ENCODE measurements at places on chromosomes 3 and 15.

DNA sequence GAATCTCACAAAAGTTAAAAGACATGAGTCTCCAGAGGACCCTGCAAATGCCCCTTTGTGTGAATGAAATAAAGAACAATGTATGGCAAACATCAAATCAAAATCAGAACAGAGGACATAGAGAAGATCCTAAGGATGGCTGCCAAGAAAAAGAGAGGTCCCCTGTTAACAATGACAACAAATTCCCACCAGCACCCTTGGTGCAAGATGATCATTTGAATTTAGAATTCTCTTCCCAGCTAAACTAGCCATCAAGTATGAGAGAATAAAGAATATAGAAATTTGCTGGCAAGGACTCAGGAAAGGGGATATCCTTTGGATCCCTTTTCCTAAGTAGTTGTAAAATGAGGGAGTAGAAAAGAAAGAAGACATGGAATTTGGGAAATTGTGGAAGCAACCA, 8.2 kb downstream of the GP5 start:
- no peak for DNase-seq

GRCh38 chr3:13495921-13496723, 16.0 kb downstream of the HDAC11 start:
- DNase-seq, result peak; percentile 76

DNA sequence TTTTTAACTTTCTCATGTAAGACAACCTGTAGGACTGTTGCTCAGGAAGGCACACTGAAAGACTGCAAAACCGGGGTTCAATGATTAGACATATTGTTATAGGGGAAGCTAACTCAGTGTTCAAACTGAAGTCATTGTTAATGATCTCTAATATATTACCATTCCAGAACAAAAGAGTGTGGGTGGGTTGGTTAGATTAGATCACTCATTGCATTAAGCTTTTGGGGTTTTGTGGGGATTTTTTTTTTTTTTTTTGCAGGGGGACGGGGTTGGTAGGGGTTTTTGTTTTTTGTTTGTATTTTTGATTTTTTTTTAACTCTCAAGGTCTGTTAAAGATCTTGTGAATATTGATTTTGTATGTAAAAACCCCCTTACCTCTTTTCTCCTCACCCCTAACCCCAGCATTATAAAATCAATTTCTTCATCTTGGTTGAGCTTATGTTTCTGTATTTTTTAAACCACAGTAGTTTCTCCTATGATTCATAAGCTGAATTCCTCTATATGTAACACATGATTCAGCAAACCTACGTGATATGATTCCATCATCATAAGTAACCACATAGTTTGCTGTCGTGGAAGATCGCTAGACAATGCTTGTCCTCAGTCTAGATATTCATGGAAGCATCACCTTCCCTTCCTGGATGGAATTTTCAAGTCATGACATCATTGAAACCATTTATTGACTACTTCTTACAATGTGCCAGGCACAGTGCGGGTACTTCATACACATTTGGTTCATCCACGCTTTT, 544.1 kb upstream of the MDFIC2 start:
- DNase-seq, result peak; percentile 56

DNA sequence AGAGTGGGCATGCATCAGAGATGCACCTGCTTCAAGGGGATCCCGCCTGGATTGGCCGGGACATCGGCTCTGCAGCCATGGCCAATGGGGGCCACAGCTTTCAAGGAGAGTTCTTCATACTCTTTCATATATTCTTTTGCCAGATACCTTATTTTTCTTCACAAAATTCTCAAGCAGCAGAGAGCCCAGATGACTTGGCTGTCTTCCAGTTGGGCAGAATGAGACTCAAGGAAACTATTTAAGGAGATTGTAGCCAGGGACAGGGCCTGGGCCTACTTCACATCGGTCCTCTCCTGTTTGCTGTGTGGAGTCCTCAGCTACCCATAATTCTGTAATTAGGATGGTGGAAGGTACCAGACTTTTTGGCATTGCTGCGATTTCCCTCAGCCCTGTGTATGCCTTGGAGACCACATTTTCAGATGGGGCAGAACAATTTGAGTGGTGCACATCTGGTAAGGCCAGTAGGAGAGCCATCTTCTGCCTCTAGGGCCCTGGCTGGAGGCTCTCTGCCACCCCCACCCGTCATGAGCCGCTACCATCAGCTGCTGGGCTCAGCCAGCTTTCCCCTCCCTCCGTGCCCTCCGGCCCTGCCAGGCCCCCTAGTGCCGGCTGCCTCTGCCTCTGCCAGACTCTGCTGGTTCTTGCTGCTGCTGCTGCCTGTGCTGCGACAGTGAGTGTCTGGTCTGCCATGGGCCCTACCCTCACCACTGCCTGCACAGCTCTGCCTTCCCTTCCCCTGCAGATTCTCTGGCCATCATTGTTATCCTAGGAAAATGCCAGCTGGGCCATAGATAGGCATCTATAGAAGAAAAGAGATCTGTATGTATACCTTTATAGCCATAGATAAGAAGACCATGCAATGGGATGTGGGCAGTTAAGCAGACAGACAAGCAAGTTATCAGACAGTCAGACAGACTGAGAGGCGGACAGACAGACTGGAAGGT, 6.7 kb downstream of the PLIN1 start:
- DNase-seq, result no peak

GRCh38 chr3:30617069-30617468, 10.7 kb downstream of the TGFBR2 start:
- DNase-seq, result no peak

- DNase-seq, result no peak
Observed at GRCh38 chr3:8745619-8746370, 12.2 kb downstream of the CAV3 start.

GRCh38 chr15:22902578-22902977, 64.1 kb downstream of the NIPA2 start:
- DNase-seq, result no peak

DNA sequence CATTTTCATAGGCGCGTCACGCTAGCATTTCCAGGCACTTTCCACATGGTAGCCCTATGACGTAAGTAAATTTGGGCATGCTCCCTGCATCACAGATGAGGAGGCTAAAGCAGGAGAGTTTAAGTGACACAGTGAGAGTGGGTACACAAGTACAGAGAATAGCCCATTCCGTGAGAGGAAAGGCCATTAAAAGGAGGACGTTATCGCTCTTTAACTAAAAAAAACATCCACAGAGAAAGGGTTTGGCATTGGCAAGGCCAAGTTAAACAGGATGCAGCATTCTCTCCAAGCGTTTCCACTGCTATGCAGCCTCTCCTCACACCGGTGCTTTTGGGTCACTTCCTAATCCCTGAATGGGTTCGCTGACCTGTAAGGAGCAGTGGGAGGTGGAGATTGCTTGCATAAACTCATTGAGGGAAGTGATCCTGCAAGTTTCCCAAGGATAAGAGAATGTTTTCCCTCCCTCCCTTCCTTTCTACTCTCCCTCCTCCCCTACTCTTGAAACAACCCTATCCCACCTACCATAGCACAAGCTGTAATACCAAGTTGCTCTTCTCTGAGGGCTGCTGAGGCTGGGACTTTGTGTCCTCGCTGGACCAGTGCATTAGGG, 147.7 kb downstream of the VGLL4 start:
- peak; percentile 87 for DNase-seq

- DNase-seq, result no peak
Observed at GRCh38 chr15:34821831-34822230, 26.5 kb upstream of the ACTC1 start.

GRCh38 chr15:59349680-59350420, 22.8 kb downstream of the MYO1E start:
- peak; percentile 74 for DNase-seq

GRCh38 chr15:29093065-29093435, 176.6 kb downstream of the NSMCE3 start:
- no peak for DNase-seq

DNA sequence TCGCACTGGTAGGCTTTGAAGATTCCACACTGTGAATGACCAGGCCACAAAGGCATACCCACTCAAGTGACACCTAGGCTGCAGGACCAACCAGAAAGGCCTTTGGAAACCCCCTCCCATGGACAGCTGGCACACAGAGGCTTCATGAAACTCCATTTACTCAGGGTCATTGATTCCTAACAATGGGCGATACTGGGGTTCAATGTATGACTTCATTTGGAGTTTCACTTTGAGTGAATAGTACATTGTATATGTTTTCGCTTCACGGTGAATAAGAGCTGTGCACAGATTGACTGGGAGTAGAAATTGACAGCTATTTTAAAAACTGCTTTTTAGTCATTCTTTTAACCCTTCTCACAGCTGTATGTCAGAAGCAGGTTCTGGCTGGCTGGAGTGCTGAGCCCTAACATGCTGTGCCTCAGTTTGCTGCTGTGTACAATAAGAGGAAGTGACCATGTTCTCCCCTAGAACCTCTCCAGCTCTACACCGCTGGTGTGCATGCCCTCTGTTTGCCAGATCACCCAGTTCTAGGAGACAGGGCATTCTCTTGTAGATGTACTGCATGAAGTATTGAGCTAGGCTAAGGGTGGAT, 15.4 kb upstream of the CX3CR1 start:
- no peak for DNase-seq

DNA sequence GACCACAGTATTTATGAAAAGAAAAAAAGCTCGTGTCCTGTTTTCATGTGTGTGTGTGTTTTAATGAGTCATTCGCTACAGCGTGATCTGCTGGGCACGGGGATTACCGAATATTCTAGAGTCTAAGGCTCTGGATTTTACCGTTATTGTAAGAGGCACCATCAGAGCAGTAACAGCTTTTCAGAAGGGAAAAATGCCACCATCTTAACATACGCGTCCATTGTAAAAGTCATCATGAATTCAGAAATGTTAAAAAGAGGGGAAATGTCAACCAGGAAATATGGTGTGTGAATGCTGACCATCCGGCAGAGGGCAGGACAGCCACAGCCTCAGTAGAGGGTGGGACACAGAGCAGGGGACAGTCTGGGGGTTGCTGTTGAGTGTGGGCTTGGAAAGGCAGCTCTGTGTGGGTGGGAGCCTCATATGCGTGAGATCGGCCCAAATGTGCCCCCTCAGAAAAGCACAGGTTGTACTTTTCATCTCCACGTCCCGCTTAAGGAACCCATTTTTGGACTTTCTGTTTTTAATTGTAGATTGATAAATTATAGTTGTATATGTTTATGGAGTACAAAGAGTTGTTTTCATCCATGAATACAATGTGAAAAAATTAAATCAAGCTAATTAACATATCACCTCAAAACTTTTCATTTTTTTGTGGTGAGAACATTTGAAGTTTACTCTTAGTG, 69.6 kb downstream of the ASB7 start:
- DNase-seq, result no peak

DNA sequence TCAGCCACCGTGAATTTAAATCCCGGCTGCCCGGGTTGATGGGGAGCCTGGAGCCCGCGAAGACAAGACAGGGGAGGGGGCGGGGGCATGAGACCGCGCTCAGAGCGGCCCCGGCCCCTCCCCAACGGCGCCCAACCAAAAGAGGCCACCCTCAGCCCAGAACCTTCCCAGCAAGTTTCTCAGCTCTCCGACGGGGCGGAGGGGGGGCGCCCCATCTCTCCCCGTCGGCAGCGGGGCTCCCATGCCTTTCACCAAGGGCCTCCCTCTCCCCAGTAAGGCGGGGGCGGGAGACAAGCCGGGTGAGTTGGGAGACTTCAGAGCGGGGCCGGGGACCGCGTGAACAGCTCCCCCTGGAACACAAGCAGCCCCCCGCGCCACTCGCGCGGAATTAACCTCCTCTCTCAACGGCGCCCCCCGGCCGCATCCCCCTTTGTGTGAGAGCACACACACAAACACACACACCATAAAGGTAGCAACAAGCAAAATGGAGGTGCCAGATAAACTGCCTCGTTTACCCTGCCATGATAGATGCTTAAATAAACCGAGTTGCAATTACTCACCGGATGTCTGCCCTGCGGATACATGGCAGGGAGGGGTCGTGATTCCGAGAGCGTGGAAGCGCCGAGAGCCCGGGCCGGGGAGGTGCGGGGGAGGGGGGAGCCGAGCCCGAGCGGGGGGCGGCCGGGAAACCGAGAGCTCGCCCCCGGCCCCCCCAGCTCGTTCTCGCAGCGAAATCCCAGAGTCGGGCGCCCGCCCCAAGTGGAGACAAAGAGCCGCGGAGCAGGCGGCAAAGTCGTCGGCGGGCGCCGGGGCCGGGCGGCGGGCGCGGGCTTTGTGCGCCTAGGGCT, 1.3 kb downstream of the TLE3 start:
- DNase-seq, result no peak

- DNase-seq, result no peak
Observed at GRCh38 chr15:62093809-62094208, 27.0 kb downstream of the C2CD4A start.

DNA sequence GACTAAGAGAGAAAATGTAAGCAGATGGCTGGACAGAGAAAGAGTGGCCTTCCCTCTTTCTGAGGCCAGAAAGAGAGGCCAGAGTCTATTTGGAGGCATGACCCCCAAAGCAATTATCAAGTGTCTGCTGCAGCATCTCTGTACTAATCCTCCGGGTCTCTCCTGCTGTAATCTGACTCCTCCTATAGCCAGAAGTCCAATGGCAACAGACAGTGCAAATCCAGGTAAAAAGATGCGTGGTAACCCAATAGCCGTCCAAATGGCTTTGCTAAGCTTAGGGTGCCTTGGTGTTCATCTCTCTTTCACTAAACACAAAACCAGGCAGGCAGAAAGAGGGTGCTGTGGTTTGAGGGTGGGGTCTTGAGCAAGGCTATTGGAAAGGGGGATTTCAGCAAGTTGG, 91.6 kb downstream of the ADCY5 start:
- DNase-seq, result no peak

DNA sequence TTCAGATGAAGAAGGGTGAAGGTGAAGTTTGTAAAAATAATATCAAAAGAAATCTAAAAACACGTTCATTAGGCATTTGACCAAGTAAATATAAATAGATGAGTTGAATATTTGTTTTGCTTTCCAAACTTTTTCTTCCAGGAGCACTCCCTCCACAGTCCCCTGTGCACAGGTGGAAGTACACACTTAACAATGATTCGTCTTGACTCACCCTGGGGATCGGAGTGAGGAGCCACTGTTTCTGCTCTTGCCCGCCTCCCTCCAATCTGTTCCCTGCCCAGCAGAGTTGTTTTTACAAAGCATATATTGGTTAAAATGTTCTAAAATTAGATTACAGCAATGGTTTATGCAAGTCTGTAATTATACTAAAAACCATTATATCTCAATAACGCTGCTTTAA, 175.1 kb downstream of the PTPRG start:
- DNase-seq, result no peak

DNA sequence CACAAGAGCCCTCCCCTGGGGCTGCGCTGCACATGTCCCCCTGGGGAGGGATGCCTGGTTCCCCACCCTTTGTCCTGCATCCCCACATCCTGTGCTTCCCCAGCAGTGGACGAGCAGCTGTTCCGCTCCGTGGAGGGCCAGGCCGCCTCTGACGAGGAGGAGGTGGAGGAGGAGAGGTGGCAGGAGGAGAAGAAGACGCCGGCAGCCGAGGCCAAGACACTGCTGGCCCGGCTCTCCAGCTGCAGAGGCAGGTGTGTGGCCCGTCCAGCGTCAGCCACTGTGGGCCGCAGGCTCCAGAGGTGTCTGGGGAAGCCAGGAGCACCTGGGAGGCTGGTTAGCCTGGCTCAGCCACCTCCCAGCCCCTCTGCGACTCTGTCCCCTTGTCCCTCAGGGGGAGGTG, 27.9 kb upstream of the GP9 start:
- DNase-seq, result no peak

- peak; percentile 69 for DNase-seq
Observed at GRCh38 chr3:178382449-178383061, 153.7 kb upstream of the KCNMB2 start.

- DNase-seq, result peak; percentile 78
Observed at GRCh38 chr15:64693134-64693533, 82.3 kb downstream of the RBPMS2 start.
